ENCODE measurements at places on chromosomes 4 and X. TPM values are rescaled to one million over a fixed set of nuclear protein-coding genes. Genes with fewer than 3 reads are reported as not detected.

Gene XPNPEP2
- total RNA-seq: 1.7 TPM

Gene PDCL2
- not detected for total RNA-seq

Gene USP38
- 19.4 TPM for total RNA-seq

- H3K27me3 ChIP-seq: peaks cover 2% of the 10 kb centered on the region
- H3K27ac ChIP-seq: no peak overlapping the region
- no peaks in the 10 kb centered on the region for H3K36me3 ChIP-seq
- H3K4me1 ChIP-seq: no peaks in the 10 kb centered on the region
These were observed 27.8 kb upstream of the HNRNPD start for GRCh38 chr4:82401600-82401999.

DNA sequence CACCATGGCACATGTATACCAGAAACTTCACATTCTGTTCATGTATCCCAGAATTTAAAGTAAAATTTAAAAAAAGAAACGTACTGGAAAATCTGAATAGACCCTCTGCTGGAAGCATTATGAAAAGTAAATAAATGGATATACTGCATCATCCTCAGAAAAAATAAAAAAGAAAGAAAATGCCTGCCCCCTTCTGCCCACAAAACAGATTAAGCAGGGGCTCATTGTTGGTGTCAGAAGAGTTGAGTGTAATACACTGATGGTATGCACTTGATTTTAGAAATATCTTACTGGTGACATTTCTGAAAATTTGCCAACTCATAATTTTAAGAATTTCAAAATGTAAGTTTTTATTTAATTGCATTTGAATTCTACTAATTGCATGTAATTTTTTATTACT, 77.8 kb downstream of the LRP2BP start:
- DNase-seq: no peak
- H3K4me3 ChIP-seq: no peak overlapping the region
- H3K4me1 ChIP-seq: peaks cover 17% of the 10 kb centered on the region
- H3K27ac ChIP-seq: no peak overlapping the region

GRCh38 chrX:40098264-40099054, 701 bp upstream of the BCOR start:
- H3K4me1 ChIP-seq: peaks cover 11% of the 10 kb centered on the region
- H3K4me3 ChIP-seq: no peak overlapping the region
- peak; percentile 30 for DNase-seq
- H3K27me3 ChIP-seq: peaks cover 5% of the 10 kb centered on the region

GRCh38 chr4:53068755-53069330, 206.7 kb downstream of the RASL11B start:
- no peaks in the 10 kb centered on the region for H3K36me3 ChIP-seq
- DNase-seq: no peak
- H3K27ac ChIP-seq: no peak overlapping the region
- no peaks in the 10 kb centered on the region for H3K27me3 ChIP-seq
- H3K4me1 ChIP-seq: no peaks in the 10 kb centered on the region
- H3K4me3 ChIP-seq: no peak overlapping the region

DNA sequence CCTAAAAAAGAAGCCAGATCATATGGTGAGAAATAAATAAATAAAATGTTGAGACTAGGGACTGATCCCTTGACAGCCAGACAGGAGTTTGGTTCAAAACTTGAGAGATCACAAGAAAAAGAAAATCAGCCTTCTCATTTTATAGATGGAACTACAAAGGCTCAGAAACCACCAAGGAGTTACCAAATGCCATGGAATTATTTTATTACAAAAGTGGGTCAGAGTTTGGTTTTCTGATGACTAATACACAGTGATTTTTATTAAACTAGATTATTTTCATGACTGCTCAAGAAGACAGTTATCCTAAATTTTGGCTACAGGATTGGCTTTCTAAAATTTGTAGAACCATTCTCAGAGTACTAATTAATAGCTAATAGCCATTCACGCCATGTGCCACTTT, 6.2 kb downstream of the CXCL1 start:
- peaks cover 26% of the 10 kb centered on the region for H3K4me1 ChIP-seq
- no peak overlapping the region for H3K4me3 ChIP-seq

Measured in endothelial cell (in vitro differentiated cells).